ENCODE measurements at places on chromosomes 7 and 10. TPM values are rescaled to one million over a fixed set of nuclear protein-coding genes. Genes with fewer than 3 reads are reported as not detected.

The CD36 gene
- 0.20 TPM for total RNA-seq

- no peak for DNase-seq
These were observed 618 bp upstream of the RELN start for GRCh38 chr7:103989785-103990767.

DNA sequence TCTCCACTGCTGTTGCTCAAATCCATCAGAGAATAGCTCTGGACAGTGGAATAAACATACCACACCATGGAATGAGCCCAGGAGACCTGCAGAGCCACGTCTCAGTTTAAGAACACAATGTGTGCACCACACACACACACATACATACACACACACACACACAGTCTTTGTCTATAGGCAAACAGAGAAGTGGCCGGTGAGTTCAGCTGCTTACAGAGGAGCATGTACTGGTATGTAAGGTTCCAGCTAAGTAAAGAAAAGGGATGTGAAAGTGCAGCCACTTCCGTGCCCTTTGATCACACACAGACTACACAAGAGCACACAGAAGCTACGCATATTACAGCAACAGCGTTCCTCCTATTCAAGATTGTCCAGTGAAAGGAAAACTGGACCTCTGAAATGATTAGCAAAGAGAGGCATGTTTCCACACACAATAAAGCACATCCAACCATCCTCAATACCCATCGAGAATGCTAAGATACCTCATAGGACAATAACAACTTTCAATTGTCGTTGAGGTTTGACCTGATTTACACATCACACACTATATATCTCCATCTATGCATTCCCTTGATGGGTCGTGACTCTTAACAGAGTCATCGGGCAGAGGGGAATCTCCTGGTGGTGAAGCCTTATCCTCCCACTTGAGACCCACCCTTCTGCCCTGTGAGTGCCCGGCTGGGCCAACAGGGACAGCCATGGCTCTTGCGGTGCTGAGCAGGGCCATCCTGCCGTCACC is 23.6 kb downstream of the SLC35B4 start:
- no peak for DNase-seq

DNA sequence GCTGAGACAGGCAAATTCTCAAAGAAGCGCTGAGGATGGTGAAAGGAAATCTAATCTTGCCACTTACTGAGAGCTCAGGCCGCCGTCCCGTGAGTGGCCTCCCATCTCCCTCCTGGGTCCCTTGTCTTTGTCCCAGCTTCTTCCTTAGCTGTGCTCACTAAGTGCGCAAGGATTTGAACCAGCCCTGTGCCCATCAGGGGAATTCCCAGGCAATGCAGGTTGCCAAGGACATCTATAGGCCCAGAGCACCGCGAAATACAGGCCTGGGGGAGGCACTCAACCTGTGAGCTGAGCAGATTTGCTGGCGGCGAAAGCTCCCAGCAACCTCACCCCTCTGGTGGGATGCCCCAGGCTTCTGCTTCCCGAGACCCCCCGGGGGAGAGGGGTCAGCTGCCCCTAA is 64.8 kb downstream of the OAT start:
- DNase-seq, result no peak

DNA sequence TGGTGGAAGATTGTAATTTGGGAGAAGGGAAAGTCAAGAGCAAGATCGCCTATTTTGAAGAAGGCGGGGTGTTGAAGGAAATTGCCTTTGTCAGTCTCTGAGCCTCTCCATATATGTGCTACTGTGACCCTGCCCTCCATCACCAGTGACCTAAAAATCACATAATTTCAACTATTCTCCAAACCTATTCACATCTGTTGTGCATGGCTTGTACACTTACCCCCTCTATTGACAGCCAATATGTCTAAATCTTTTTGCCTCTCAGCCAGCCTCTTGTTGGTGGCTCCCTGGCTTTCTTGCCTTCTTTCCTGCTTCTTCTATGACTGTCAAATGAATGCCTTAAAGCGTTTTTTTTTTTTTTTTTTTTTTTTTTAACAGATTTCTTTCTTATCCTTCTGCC is 295.6 kb downstream of the AUTS2 start:
- DNase-seq, result no peak

DNA sequence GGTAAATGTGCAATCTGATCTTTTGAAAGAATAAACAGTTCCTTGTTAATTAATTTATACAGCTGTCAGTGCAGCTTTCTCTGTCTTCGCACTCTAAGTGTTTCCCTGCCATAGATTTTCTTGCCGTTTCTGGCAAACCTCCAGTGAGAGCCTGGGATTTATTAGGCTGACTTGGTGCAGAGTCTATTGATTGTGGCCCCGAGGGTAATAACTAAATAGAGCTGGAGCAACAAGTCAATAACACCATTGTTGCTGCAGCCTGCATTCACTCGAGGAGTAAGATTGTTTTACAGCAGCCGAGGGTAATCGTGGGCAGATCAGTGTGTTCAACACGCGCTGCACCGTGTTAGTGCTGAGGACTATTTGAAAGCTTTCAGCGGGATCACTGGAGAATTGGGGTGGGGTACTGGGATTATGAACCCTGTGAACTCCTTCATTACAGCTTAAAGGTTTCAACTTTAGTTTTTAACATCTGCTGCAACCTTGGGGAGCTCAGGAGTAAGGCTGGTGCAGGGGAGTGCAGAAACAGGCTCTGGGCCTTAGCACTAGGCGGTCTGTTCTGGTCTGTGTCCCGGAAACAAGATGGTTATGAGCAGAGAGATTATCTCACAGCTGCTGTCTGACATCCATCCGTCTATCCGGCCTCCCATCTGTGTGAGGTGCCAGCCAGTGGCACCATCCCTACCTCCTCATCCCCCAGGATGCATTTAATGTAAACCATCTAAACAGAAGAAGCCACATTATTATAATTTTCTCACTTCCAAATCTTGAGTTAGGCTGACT is 174.0 kb upstream of the TCF7L2 start:
- no peak for DNase-seq

All from foreskin keratinocyte (primary cell).